A172 (cell line): ENCODE measurements at places on chromosomes 16 and 17. TPM values are rescaled to one million over a fixed set of nuclear protein-coding genes. Genes with fewer than 3 reads are reported as not detected.

CCL3 gene
- total RNA-seq, result not detected in 2 replicates

SCNN1G gene
- not detected in 2 replicates for total RNA-seq

KLHL36 gene
- 38.0 and 46.3 TPM in 2 replicates for total RNA-seq

RRAD gene
- 1.0 and 2.8 TPM in 2 replicates for total RNA-seq

UNC13D gene
- total RNA-seq, result 138 and 372 TPM in 2 replicates

CORO1A gene
- 12.0 and 16.0 TPM in 2 replicates for total RNA-seq

KRT9 gene
- total RNA-seq, result not detected in 2 replicates

TMEM235 gene
- not detected in 2 replicates for total RNA-seq

GFOD2 gene
- 21.9 and 25.9 TPM in 2 replicates for total RNA-seq

PRRT2 gene
- 3.3 and 7.4 TPM in 2 replicates for total RNA-seq

GPT2 gene
- total RNA-seq, result 17.3 and 17.6 TPM in 2 replicates

C16orf92 gene
- total RNA-seq, result not detected in 2 replicates

HBZ gene
- total RNA-seq, result not detected in 2 replicates

C16orf46 gene
- total RNA-seq, result 0.65 and 2.0 TPM in 2 replicates

MKS1 gene
- total RNA-seq, result 10.3 and 16.1 TPM in 2 replicates

NOL3 gene
- 11.2 and 19.6 TPM in 2 replicates for total RNA-seq

CA10 gene
- total RNA-seq, result not detected in 2 replicates

DNAI2 gene
- total RNA-seq, result not detected in 2 replicates

C1QL1 gene
- total RNA-seq, result 22.9 and 28.2 TPM in 2 replicates

PPL gene
- total RNA-seq, result 0.81 and 2.0 TPM in 2 replicates

PYCARD gene
- not detected in 2 replicates for total RNA-seq

MYH2 gene
- 0.12 and 0.17 TPM in 2 replicates for total RNA-seq

NLRC3 gene
- 0.03 TPM in 1 of 2 replicates, not detected in the other for total RNA-seq

TBC1D3L gene
- 2.8 and 4.6 TPM in 2 replicates for total RNA-seq

PYY gene
- total RNA-seq, result not detected in 2 replicates

RPL23 gene
- 1,400 and 1,966 TPM in 2 replicates for total RNA-seq

HAPSTR1 gene
- total RNA-seq, result 66.3 and 79.6 TPM in 2 replicates

TP53TG3D gene
- not detected in 2 replicates for total RNA-seq
